ENCODE measurements at places on chromosomes 5 and 9.

DNA sequence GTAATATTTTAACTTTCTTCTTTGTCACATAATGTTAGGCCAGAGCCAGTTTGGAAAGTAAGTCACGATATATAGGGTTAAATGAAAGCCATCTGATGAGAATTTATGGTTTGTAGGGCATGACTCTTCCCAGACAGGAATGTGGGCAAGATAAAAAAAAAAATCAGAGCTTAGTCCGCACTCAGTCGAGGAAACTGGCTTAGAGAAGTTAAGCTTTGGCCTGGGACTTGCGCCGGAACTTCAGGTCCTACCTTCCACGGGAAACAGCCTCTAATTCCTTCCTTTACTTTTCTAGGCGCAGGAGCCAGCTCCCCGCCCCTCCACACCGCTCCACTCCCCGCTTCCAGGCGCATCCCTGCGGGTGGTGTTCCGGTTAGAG is 475 bp downstream of the DDX31 start:
- no peaks in the 10 kb centered on the region for H3K36me3 ChIP-seq
- H3K4me1 ChIP-seq, result peaks cover 5% of the 10 kb centered on the region
- DNase-seq, result no peak
- peak overlapping the region; percentile 98 for H3K4me3 ChIP-seq

GRCh38 chr9:18980189-18980588 is 52.8 kb downstream of the SAXO1 start:
- H3K4me1 ChIP-seq, result peaks cover 2% of the 10 kb centered on the region
- no peaks in the 10 kb centered on the region for H3K27me3 ChIP-seq
- H3K36me3 ChIP-seq, result no peaks in the 10 kb centered on the region
- no peak overlapping the region for H3K27ac ChIP-seq

DNA sequence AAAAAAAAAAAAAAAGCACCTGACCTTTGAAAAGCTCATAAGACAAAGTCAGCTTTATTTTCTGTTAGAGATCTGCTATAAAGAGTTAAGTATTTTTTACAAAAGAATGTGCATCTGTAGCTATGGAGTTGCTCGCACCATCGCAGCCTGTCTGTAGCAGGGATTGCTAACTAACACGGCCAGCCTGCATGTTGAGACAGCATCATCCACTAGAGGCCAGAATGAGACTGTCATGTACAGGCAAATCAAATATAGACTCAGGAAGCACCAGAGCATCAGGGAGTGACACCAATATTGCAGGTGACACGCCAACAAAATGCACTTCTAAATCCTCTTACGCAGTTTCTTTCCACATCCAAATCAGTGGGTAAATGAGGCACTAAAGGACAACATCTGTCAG is 136.3 kb upstream of the RASEF start:
- peak; percentile 39 for DNase-seq
- no peak overlapping the region for H3K27ac ChIP-seq
- peaks cover 3% of the 10 kb centered on the region for H3K4me1 ChIP-seq
- no peak overlapping the region for H3K4me3 ChIP-seq
- H3K27me3 ChIP-seq, result peaks cover 3% of the 10 kb centered on the region

- H3K4me1 ChIP-seq, result no peaks in the 10 kb centered on the region
- no peak for DNase-seq
- no peaks in the 10 kb centered on the region for H3K27me3 ChIP-seq
Observed at GRCh38 chr9:128479262-128479661, 23.5 kb downstream of the ODF2 start.

- no peaks in the 10 kb centered on the region for H3K27me3 ChIP-seq
- H3K27ac ChIP-seq, result no peak overlapping the region
- no peak for DNase-seq
- H3K36me3 ChIP-seq, result no peaks in the 10 kb centered on the region
- H3K4me3 ChIP-seq, result no peak overlapping the region
Observed at GRCh38 chr5:96256795-96257470, 176.1 kb downstream of the PCSK1 start.

All from neuronal stem cell (in vitro differentiated cells).